ENCODE measurements at places on chromosomes 13 and 19. TPM values are rescaled to one million over a fixed set of nuclear protein-coding genes. Genes with fewer than 3 reads are reported as not detected.

Gene GPC6
- 29.1 TPM for total RNA-seq

Gene RHPN2
- 7.6 TPM for total RNA-seq

DNA sequence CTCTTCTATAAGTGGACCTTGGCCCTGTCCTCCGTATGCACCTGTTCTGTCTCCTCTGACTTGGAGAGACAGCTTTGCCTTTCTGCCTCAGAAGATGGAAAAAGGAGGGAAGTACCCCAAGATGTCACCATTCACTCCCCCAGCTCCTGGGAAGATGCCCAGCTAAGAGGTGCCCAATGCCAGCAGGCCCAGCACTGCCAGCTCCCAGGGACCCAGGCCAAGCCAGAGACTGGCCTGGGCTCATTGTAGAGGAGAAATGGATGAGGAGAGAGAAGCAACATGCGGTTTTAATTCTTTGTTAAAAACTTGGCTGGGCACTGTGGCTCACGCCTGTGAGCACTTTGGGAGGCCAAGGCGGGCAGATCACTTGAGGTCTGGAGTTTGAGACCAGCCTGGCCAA, 111.5 kb upstream of the ZNF507 start:
- H3K4me1 ChIP-seq: no peaks in the 10 kb centered on the region
- H3K27me3 ChIP-seq: peaks cover 11% of the 10 kb centered on the region
- H3K27ac ChIP-seq: no peak overlapping the region
- H3K36me3 ChIP-seq: no peaks in the 10 kb centered on the region
- DNase-seq: no peak

GRCh38 chr13:42762917-42763316, 18.5 kb upstream of the FAM216B start:
- DNase-seq: no peak
- no peaks in the 10 kb centered on the region for H3K27me3 ChIP-seq
- H3K4me1 ChIP-seq: peaks cover 5% of the 10 kb centered on the region

DNA sequence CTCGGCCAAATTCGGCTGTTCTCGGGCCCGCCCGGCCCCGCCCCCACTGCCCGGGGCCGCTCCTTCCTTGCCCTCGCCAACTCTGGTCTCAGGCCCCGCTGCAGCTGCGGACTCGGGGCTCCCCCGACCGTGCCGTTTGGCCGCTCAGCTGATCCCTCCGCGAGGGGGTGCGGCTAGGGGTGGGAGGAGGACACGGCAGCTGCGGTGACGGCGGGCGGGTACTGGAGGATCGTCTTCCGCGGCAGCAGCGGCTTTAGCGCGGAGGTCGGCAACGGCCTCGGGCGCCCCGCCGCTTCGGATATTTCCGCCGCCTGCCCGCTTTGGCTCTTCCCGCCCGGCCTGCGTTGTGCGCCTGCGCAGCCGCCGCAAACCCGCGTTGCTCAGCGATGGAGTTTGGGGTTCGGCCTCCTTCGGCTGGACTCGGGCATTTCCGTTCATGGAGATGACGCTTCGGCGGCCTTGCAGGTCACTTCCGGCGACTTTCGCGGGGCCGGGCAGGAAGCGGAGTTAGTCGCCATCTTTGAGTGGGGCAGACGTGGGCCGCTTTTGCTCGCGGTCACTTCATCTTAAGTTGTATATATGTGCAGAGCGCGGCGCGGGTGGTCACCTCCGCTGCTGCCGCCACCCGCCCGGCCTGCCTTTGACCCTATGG, 338 bp upstream of the UBE2M start:
- no peaks in the 10 kb centered on the region for H3K27me3 ChIP-seq
- H3K36me3 ChIP-seq: no peaks in the 10 kb centered on the region
- H3K4me1 ChIP-seq: peaks cover 34% of the 10 kb centered on the region
- H3K27ac ChIP-seq: peak overlapping the region; percentile 100

DNA sequence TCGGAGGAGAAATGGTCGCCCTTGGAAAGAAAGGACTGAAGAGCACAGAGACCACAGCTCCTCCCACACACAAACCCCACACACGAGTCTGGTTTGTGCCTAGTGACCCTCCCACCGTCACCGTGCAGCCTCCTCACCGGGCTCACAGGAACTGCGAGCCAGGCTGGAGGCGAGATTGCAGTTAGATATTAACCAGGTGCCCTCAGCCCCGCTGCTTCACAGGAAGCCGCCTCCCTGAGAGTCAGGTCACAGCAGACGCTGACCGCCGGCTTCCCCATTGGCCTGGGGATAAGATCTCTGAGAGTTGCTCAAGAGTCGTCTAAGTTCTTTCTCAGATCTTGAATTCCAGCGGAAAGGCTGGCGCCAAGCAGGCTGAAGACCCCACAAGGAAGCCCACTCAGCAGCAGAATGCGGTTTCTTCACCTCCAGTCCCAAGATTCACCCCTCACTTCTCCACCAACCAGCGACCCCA, 870 bp downstream of the ZNF44 start:
- peak; percentile 76 for DNase-seq
- peak overlapping the region; percentile 95 for H3K27ac ChIP-seq
- H3K36me3 ChIP-seq: peaks cover 3% of the 10 kb centered on the region
- H3K27me3 ChIP-seq: no peaks in the 10 kb centered on the region
- H3K4me1 ChIP-seq: peaks cover 9% of the 10 kb centered on the region

DNA sequence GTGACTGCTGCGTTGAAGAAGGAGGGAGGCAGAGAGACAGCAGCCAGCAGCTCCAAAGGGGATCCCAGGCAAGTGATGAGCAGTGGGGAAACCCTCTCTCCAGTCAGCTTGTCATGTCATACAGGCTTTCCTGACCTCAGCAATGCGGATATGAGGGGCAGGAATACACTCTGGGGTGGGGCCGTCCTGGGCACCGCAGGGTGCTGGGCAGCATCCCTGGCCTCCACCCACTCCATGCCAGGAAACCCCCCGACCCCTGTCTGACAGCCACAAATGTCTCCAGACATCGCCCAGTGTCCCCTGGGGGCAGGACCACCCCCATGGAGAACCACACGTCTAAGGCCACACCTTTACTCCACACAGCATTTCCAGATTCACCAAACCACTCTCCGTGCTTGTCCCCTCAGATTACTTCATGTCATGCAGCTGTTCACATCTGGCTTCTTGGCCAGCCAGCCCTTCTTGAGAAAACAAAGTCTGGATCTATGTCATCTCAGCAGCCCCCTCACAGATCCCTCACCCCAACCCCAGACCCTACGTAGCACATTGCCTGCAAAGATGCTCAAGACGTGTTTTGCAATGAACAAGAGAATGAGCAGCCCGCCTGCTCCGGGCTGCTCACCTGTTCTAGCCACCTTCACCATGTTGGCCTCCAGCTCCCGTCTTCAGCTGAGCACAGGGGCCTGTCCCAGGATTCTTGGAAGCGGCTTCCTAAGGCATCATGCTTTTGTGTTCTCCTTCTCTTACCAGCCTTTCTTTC, 46.5 kb downstream of the RFX2 start:
- no peak overlapping the region for H3K4me3 ChIP-seq
- H3K36me3 ChIP-seq: no peaks in the 10 kb centered on the region
- H3K4me1 ChIP-seq: peaks cover 25% of the 10 kb centered on the region
- no peak overlapping the region for H3K27ac ChIP-seq

GRCh38 chr13:33182729-33183128, 102.8 kb downstream of the STARD13 start:
- H3K36me3 ChIP-seq: no peaks in the 10 kb centered on the region
- no peak for DNase-seq
- H3K27me3 ChIP-seq: no peaks in the 10 kb centered on the region
- H3K4me3 ChIP-seq: no peak overlapping the region
- H3K4me1 ChIP-seq: peaks cover 5% of the 10 kb centered on the region
- no peak overlapping the region for H3K27ac ChIP-seq

GRCh38 chr13:33207615-33207961, 78.0 kb downstream of the STARD13 start:
- H3K4me1 ChIP-seq: peaks cover 13% of the 10 kb centered on the region
- H3K27ac ChIP-seq: peak overlapping the region; percentile 58
- no peaks in the 10 kb centered on the region for H3K36me3 ChIP-seq
- H3K4me3 ChIP-seq: no peak overlapping the region
- no peaks in the 10 kb centered on the region for H3K27me3 ChIP-seq

GRCh38 chr13:42747399-42747873, 33.9 kb upstream of the FAM216B start:
- H3K27me3 ChIP-seq: peaks cover 2% of the 10 kb centered on the region
- no peak overlapping the region for H3K27ac ChIP-seq
- no peaks in the 10 kb centered on the region for H3K36me3 ChIP-seq
- H3K4me3 ChIP-seq: no peak overlapping the region
- no peaks in the 10 kb centered on the region for H3K4me1 ChIP-seq

Gene KLC3
- 0.08 TPM for total RNA-seq

DNA sequence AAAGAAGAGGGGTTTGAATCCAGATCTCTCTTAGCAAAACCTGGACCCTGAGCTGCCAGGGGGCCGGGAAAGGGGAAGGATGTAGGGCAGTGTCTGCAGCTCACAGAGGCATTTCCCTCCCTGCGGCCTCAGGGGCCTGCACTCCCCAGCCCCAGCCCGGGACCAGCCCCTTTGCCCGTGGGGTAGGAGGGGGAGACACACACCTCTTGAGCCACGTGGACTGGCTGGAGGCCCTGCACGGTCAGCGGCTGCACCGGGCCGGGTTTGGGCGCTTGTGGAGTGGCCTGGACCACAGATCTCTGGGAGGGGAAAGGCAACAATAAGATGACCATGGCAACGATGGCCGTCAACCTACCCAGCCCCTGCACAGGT, 26.9 kb downstream of the RFX1 start:
- no peaks in the 10 kb centered on the region for H3K4me1 ChIP-seq
- no peak overlapping the region for H3K27ac ChIP-seq
- H3K27me3 ChIP-seq: no peaks in the 10 kb centered on the region
- peaks cover 26% of the 10 kb centered on the region for H3K36me3 ChIP-seq

DNA sequence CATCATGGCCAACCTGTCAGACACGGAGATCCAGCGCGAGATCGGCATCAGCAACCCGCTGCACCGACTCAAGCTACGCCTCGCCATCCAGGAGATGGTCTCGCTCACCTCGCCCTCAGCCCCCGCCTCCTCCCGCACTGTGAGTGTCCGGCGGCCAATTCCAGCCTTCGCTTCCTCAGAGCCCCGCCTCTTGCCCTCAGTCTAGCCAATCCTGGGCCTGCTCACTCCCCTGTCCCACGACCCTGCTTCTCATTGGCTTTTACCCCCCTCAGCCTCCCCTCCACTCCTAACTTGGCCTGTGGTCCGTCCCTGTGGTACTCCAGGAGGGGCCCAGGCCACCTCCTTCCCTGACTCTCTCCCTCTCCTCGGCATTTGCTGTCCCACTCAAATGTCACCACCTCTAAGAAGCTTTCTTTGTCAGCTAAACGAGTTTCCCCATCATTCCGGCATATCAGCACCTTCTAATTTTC, 12.3 kb downstream of the HRC start:
- no peak overlapping the region for H3K27ac ChIP-seq
- DNase-seq: peak; percentile 76
- H3K4me1 ChIP-seq: peaks cover 1% of the 10 kb centered on the region
- H3K27me3 ChIP-seq: peaks cover 4% of the 10 kb centered on the region

Measured in liver (tissue), 10 donors.